ENCODE measurements at places on chromosomes 4 and X.

DNA sequence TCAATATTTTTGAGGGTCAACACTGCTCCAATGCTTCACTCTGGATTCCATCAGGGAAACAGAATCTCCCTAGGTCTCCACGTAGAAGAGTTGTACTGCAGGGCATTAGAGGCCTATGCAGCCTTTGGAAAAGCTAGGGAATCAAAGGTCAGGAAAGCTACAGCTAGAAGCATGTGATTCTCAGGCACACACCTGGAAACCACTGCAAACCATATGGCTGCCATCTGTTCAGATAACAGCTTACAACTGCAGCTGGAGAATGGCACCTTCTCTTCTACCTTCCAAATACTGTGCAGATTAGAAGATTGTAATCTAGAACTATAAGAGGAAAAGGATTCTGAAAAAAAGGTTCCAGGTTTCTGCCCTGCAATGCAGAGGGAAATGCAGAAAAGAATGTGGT is 60.6 kb downstream of the BTC start:
- no peak for DNase-seq

DNA sequence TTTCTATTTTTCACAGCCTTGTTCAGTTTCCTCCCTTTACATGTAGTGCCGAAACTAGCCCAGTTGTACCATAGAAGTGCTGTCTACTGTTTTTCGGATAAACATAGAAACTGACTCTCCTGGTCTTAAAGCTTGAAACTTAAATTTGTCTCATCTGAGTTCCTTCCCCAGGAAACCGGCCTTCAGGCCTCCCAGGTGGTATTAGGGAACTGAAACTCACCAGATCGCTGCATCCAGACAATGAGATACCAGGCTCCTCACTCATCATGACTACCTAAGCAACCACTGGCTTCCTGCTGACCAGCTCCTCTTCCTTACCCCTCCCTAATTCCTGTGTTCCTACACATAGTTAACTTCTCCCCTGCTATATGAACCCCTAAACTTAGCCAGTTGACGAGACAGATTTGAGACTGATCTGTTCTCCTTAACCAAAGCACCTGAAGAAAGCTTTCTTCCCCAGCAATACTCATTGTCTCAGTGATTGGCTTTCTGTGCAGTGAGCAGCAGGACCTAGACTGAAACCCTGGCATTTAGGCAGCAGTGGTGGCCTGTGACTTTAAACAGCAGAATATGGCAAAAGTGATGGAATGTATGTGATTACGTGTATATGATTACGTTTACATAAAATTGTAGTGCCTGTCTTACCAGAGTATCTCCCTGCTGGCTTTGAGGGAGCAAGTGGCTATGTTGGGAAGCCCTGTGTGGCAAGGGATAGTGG is 959.1 kb upstream of the LCORL start:
- DNase-seq = no peak

GRCh38 chrX:153902385-153902784 is 2.1 kb upstream of the AVPR2 start:
- DNase-seq = peak; percentile 40

DNA sequence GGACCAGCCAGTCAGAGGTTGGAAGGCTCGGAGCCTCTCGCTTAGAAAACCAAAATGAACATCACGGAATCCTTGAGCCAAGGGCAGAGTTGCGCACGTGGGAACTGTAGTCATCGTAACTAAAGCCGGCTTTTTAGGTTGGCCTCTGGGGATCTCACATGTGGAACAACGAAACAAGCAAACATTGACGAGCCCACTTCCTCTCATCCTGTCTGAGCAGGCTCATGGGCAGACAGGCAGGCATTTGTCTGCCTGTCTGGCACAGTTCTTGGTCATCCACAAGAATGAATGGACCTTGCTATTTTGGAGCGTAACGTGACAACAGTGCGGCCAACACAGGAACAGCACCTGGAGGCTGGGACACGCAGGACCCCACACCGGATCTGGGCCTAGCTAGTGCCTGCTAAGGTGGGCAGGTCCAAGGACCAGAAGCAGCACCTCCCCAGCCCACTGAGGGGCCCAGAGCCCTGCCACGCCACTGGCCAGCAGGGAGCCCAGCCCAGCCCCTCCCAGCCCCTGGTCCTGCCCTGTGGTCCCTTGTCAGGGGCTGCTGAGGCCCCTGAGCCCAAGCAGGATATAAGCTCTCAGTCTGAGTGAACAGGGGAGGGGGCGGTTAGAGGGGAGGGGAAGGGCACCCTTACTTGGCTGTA is 9.2 kb upstream of the TREX2 start:
- DNase-seq = peak; percentile 31
